ENCODE measurements at places on chromosomes 4 and X. TPM values are rescaled to one million over a fixed set of nuclear protein-coding genes. Genes with fewer than 3 reads are reported as not detected.

DNA sequence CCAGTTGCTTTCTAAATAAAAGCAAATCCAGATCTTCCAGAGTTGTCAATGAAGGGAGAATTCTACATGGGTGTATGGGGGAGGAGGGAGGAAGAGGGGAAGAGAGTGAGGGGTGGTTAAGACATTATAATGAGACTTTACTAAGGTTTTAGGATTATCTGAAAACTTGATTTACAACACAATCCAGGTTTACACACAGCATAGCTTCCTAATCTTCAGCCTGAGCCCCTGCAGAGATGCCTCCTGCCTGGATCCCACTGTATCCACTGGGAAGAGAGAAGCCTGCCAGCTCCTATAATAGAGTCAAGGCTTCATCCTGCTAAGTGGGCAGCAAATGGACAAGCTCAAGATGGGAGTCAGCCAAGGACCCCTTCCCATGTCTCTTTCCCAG, 85.6 kb upstream of the KIT start:
- DNase-seq: no peak

- no peak for DNase-seq
These were observed 280.1 kb upstream of the ZFP42 start for GRCh38 chr4:187715466-187715865.

The F9 gene
- total RNA-seq: not detected

- peak; percentile 71 for DNase-seq
These were observed 224.2 kb upstream of the EMCN start for GRCh38 chr4:100742045-100742444.

The FAAH2 gene
- 0.92 TPM for total RNA-seq

- no peak for DNase-seq
These were observed 102.1 kb upstream of the MXRA5 start for GRCh38 chrX:3448563-3448962.

The SORBS2 gene
- 1.9 TPM for total RNA-seq

- DNase-seq: peak; percentile 7
These were observed 162.4 kb downstream of the UNC5C start for GRCh38 chr4:95386410-95386809.

The ATP2B3 gene
- total RNA-seq: not detected

- no peak for DNase-seq
These were observed 317.9 kb downstream of the RAB28 start for GRCh38 chr4:13166214-13166613.

DNA sequence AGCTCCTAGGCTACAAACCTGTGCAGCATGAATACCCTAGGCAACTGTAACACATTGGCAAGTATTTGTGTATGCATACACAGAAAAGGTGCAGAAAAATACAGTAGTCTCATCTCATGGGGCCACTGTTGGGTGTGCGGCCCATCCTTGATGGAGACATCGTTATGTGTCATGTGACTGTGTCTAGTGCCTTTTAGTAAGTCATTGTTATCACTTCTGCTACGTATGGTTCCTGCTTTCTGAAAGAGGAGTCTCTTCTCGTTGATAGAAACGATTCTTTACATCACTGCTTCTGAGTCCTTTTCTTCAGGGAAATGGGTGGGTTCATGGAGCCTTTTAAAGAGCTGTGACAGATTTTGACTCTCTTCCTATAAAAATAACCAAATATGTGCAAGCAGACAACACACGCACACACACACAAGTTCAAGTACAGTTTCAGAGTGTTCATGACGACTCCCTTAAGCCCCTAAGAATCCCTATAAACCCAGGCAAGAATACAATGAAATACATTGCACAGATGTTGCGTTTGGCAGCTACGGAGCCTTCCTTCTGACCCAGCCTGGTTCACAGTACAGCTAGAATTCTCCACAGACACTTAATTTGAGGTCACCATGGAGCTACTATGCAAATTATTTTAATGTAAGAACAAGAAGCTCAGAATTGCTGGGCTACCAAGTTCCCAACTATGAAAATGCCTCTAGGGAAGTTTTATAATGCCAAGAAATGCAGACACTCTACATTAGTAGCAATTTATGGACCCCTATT, 10.2 kb upstream of the STK32B start:
- DNase-seq: no peak

GRCh38 chr4:110196871-110197528, 1.4 kb downstream of the ELOVL6 start:
- DNase-seq: peak; percentile 59

- no peak for DNase-seq
These were observed 1250.6 kb downstream of the ADGRL3 start for GRCh38 chr4:62450740-62451139.
